Esophagus muscularis mucosa (tissue), 4 donors: ENCODE measurements at places on chromosomes 4 and X. TPM values are rescaled to one million over a fixed set of nuclear protein-coding genes. Genes with fewer than 3 reads are reported as not detected.

GRCh38 chr4:53013873-53014775 is 152.0 kb downstream of the RASL11B start:
- no peak overlapping the region for H3K4me3 ChIP-seq
- H3K27ac ChIP-seq = no peak overlapping the region
- H3K4me1 ChIP-seq = peaks cover 22% of the 10 kb centered on the region
- no peaks in the 10 kb centered on the region for H3K36me3 ChIP-seq
- H3K27me3 ChIP-seq = no peaks in the 10 kb centered on the region

DNA sequence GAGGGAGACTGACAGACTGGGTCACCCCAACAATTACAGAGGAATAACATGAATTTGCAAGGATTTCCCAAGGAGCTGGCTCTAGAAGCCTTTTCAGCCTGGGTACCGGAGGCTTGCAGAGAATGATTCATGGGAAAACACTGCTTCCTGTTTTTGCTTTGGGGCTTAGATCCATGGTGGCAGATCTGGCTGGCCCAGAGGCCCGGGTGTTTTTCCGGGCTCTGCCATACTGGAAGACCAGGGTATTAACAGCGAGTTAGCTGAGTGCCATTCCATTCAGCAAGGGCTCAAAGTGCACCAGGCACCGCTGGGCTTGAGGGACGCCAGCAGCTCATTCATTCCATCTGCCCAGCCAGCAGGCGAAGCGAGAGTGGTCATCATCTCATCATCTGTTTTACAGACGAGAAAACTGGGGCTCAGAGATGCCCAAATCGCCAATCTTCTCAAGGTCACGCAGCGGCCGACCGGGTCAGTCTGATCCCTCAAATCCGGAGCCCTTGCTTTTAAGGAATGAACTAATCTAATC is 1.3 kb downstream of the WDR1 start:
- H3K36me3 ChIP-seq = peaks cover 54% of the 10 kb centered on the region
- H3K4me3 ChIP-seq = peak overlapping the region; percentile 93
- no peak for DNase-seq

DNA sequence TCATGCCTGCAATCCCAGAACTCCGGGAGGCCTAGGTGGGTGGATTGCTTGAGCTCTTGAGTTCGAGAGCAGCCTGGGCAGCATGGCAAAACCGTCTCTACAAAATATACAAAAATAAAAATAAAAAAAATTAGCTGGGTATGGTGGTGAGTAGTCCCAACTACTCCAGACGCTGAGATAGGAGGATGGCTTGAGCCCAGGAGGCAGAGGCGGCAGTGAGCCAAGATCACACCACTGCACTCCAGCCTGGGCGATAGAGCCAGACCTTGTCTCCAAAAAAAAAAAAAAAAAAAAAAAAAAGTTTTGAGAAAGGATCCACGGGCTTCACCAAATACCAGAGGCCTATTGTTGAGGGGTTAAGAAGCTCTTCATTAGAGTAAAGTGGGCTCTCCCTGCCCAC is 8.0 kb downstream of the SUPT20HL2 start:
- no peaks in the 10 kb centered on the region for H3K36me3 ChIP-seq
- H3K27ac ChIP-seq = no peak overlapping the region
- no peak for DNase-seq
- no peak overlapping the region for H3K4me3 ChIP-seq
- no peaks in the 10 kb centered on the region for H3K27me3 ChIP-seq

- no peaks in the 10 kb centered on the region for H3K4me1 ChIP-seq
- H3K27ac ChIP-seq = no peak overlapping the region
- H3K36me3 ChIP-seq = no peaks in the 10 kb centered on the region
- H3K4me3 ChIP-seq = no peak overlapping the region
- no peaks in the 10 kb centered on the region for H3K27me3 ChIP-seq
Observed at GRCh38 chrX:132909643-132910042, 48.8 kb downstream of the HS6ST2 start.

- no peak overlapping the region for H3K27ac ChIP-seq
- no peak overlapping the region for H3K4me3 ChIP-seq
- no peak for DNase-seq
- no peaks in the 10 kb centered on the region for H3K36me3 ChIP-seq
- no peaks in the 10 kb centered on the region for H3K27me3 ChIP-seq
- no peaks in the 10 kb centered on the region for H3K4me1 ChIP-seq
Observed at GRCh38 chr4:44150091-44150576, 298.5 kb downstream of the KCTD8 start.

GRCh38 chr4:41264212-41264611 is 7.5 kb downstream of the UCHL1 start:
- H3K4me1 ChIP-seq = no peaks in the 10 kb centered on the region
- no peak overlapping the region for H3K27ac ChIP-seq
- no peak for DNase-seq

DNA sequence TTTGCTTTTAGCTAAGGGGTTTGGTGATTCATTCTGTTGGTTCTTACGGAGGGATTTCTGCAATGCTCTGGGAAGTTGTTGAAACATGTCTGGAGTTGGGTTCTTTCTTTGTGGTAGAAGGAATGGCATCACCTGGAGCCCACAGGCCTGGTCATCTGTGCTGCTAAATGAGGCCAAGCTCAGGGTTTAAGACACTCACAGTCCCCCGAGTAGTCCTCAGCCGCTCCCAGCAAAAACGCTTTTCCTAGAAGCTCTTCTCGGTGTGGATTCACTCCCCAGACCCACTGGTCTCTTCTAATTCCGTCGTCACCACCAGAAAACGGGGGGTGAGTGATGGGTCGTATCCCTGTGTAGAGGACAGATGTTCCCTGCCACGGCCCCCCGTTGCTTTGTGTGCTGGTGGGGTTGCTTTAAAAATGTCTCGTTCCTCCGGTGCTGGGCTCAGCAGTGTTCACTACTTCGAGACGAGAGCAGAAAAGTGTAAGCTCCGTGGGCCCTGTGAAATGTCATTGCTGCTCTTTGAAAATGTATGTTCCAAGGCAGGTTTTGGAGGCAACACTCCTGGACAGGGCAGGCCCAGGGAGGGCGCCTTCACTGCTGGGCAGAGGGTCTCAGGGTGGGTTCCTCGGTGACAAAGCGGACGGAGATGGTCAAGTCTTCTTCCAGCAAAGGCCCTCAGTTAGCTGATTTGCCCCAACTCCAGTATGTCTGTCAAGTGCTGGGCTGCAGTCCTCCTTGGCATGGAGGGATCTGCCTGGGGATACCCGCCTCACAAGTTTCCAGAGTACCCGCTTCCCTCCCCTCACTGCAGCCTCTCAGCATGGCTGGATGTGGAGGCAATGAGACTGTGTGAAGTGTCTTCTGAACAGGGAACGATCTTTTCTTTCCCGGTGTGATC is 37.3 kb downstream of the PSAPL1 start:
- no peaks in the 10 kb centered on the region for H3K36me3 ChIP-seq
- peaks cover 48% of the 10 kb centered on the region for H3K4me1 ChIP-seq
- no peaks in the 10 kb centered on the region for H3K27me3 ChIP-seq
- H3K27ac ChIP-seq = peak overlapping the region; percentile 3
- no peak for DNase-seq

TRIM75 gene
- total RNA-seq = not detected

ATXN3L gene
- not detected for total RNA-seq
